PC-9 (cell line): ENCODE measurements at places on chromosomes 7 and 10. TPM values are rescaled to one million over a fixed set of nuclear protein-coding genes. Genes with fewer than 3 reads are reported as not detected.

LRIT1 gene
- total RNA-seq: not detected in 2 replicates

- no peaks in the 10 kb centered on the region for H3K36me3 ChIP-seq
- H3K27me3 ChIP-seq: no peaks in the 10 kb centered on the region
Measured at GRCh38 chr7:134701272-134701671, 54.6 kb downstream of the BPGM start.

TNS3 gene
- 111 and 143 TPM in 2 replicates for total RNA-seq

DNA sequence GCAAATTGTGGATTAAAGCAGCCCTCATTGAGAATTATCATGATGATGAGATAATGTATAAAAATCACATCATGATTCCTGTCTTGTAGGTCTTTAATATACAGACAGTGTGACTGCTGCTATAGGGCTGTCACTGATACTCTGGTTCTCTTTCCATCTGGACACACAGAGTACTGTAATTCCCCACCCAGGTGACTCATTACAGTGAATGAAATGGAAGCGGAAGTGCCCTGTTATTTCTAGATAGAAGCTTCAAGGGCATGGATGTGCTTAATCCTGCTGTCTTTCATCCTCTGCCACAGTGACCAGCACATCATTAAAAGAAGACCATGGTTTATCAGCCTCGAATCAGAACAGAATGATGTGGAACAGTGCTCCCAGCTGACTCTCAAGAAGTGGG, 1234.0 kb downstream of the SORCS3 start:
- H3K27ac ChIP-seq: no peak overlapping the region
- DNase-seq: no peak
- H3K36me3 ChIP-seq: no peaks in the 10 kb centered on the region
- no peak overlapping the region for H3K4me3 ChIP-seq

EPO gene
- total RNA-seq: 0.30 and 0.44 TPM in 2 replicates

- DNase-seq: no peak
- no peaks in the 10 kb centered on the region for H3K27me3 ChIP-seq
- H3K36me3 ChIP-seq: no peaks in the 10 kb centered on the region
- H3K27ac ChIP-seq: no peak overlapping the region
- H3K4me3 ChIP-seq: no peak overlapping the region
Measured at GRCh38 chr10:120386896-120387295, 70.1 kb upstream of the PLPP4 start.

DNA sequence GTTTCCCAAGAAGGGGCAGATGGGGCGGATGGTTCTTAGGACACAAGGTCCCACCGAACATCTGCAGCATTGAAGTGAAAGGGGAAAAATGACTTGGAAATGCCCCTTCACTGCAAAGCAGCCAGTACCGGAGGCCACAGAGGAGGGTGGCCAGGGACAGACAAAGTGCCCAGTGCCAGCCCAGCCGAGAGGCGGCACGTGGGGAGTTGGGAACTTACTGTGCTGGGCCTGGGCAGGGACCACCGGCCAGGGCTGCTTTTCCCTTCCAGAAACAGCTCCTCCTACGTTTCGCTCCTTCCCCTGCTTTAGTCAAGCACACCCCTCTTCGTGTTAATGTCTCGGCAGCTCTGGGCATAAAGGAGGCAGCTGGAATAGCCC, 129.2 kb downstream of the TNS3 start:
- H3K27me3 ChIP-seq: no peaks in the 10 kb centered on the region
- peak overlapping the region; percentile 83 for H3K27ac ChIP-seq
- no peak for DNase-seq
- peaks cover 87% of the 10 kb centered on the region for H3K4me1 ChIP-seq
- H3K36me3 ChIP-seq: peaks cover 36% of the 10 kb centered on the region; the same call in 1 of the 2 replicates
- peak overlapping the region; percentile 58 for H3K4me3 ChIP-seq

DNA sequence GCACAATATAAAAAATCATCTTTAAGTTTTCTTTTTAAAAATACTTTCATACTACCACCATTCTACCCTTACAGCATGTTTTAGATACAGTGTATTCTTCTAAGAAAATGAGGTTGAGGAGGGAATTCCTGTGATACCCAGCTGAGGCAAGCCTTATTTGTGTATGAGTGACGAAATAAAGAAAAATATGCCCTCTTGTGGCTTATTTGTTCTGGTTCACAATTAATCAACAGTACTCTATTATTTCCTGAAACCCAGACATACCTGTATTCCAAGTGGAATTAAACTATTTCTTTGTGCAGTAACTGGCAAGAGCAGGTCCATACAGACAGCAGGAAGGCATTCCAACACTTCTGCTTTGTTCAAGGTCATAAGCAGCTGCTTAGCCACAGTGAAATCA, 4.5 kb upstream of the SEMA3D start:
- no peak overlapping the region for H3K27ac ChIP-seq
- H3K36me3 ChIP-seq: no peaks in the 10 kb centered on the region
- peaks cover under 1% of the 10 kb centered on the region; the same call in 1 of the 2 replicates for H3K27me3 ChIP-seq
- H3K4me3 ChIP-seq: no peak overlapping the region
- H3K4me1 ChIP-seq: no peaks in the 10 kb centered on the region

CTTNBP2 gene
- not detected in 2 replicates for total RNA-seq

DNA sequence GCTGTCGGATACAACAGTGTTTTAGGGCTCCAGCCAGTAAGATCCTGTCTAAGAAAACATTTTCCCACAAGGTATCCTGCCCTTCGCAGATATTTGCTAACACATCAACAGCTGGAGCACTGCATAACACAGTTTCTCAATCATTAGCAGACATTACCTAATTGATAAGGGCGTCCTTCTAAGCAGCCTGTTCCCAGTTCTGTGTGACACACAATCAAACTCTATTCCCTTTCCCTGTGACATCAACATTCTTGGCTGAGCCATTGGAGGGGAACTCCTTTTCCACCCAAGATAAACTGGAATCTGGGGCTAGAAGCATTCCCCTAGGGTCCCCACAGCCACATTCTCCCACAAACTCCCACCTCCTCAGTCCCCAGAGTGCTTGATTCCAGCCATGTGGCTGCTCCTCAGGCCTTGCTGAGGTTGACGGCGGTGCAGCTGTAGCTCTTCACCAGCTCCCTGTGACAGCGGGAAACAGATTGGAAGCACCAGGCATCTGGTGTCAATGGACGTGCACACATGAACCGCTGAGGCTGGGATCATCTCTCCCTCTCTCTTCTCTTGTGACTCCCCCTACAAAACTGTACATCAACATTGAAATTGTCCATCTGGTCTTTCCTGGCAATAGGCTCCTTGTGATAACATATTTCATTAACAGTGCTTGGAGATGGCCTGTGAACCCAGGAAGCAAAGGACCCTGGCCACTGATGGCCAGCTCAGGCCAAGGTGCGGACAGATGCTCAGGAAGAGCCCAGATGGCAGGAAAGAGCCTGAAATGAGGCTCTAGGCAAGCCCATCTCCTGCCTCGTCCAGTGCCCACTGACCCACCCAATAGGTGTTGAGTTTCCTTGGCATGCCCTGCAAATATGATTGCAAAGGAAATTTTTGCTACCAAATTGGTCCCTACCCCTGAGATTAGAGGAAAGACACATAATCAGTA, 131.1 kb upstream of the TBX20 start:
- peaks cover 10% of the 10 kb centered on the region for H3K4me1 ChIP-seq
- no peaks in the 10 kb centered on the region for H3K36me3 ChIP-seq
- no peaks in the 10 kb centered on the region for H3K27me3 ChIP-seq
- no peak overlapping the region for H3K27ac ChIP-seq
- no peak for DNase-seq

DNA sequence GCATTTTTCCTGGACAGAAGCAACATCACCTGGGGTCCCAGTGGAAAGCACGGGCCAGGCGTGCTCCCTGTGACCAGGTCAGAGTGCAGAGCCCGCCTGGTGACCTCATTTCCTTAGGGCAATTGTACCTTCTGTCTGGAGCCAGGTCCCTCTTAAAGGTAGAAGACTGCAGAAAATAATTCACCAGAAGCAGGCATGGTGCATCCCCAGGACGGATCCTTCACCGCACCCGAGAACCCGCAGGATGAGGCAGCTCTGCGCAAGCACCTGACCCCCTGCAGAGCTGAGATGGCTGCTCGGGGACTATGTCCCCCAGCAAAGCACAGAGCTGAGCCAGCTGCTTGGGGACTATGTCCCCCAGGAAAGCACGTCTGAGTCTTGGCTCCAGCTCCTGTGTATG, 557.6 kb downstream of the PTPRN2 start:
- DNase-seq: no peak
- no peak overlapping the region for H3K27ac ChIP-seq
- H3K4me1 ChIP-seq: no peaks in the 10 kb centered on the region
- H3K27me3 ChIP-seq: peaks cover 98% of the 10 kb centered on the region
- H3K36me3 ChIP-seq: no peaks in the 10 kb centered on the region
- H3K4me3 ChIP-seq: no peak overlapping the region

DNA sequence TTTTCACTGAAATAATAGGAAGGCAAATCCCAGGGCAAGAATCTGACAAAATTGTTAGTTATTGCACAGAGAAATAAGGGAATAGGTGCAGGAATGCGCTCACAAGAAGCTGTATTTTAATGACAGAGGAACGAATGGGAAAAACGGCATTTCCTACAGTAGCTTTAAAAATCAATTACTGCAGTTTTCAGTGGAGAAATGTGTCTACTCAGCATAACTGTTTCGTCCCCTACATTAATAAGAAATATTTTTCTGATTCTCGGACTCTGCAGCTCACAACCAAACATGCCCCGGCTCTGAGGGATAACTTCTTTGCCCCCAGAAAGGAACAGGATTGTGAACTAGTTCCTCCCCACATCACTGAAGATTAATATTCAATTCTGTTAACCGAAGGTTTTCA, 44.9 kb upstream of the TCERG1L start:
- no peaks in the 10 kb centered on the region for H3K4me1 ChIP-seq
- no peak overlapping the region for H3K27ac ChIP-seq
- no peak for DNase-seq

SORBS1 gene
- total RNA-seq: 5.0 and 5.5 TPM in 2 replicates

DNA sequence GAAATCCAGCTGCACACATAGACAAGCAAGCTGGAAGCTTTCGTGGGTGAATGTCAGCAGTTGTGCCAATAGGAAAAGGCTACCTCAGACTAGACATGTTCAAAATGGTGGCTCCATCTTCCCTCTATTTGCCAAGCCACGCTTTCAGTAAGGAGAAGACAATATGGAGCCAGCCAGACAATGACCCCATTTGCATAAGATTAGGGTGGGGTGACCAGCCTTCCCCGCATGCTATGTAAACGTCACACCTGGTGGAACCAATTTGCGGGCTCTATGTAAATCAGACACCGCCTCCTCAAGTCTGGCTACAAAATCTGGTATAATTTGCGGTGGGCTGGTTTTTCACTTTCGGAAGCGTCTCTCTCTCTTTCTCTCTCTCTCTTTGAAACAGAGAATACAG, 297.4 kb upstream of the PCDH15 start:
- no peaks in the 10 kb centered on the region for H3K4me1 ChIP-seq
- no peak overlapping the region for H3K27ac ChIP-seq
- H3K27me3 ChIP-seq: no peaks in the 10 kb centered on the region
- no peaks in the 10 kb centered on the region for H3K36me3 ChIP-seq
- no peak for DNase-seq
- no peak overlapping the region for H3K4me3 ChIP-seq

TSPAN13 gene
- 26.5 and 31.1 TPM in 2 replicates for total RNA-seq

NXPH1 gene
- not detected in 2 replicates for total RNA-seq

DNA sequence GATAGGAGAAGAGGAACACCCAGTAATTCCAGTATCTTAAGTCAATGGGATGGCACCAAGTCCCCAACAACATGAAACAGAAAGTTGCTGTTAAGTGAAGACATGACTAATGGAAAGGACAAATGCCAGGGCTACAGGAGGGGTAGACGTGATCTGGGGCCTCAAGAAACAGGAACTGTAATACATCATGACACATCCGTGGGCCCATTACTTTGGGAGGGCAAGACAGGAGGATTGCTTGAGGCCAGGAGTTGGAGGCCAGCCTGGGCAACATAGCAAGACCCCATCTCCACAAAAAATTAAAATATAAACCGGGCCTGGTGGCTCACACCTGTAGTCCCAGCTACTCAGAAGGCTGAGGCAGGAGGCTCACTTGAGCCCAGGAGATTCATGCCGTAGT, 408.6 kb upstream of the PRKCQ start:
- H3K36me3 ChIP-seq: no peaks in the 10 kb centered on the region
- no peak overlapping the region for H3K27ac ChIP-seq
- DNase-seq: no peak
- no peaks in the 10 kb centered on the region for H3K4me1 ChIP-seq
- H3K4me3 ChIP-seq: no peak overlapping the region

GRCh38 chr7:29214056-29214455, 19.5 kb downstream of the CHN2 start:
- no peaks in the 10 kb centered on the region for H3K27me3 ChIP-seq
- H3K4me1 ChIP-seq: no peaks in the 10 kb centered on the region
- no peak overlapping the region for H3K27ac ChIP-seq

DNA sequence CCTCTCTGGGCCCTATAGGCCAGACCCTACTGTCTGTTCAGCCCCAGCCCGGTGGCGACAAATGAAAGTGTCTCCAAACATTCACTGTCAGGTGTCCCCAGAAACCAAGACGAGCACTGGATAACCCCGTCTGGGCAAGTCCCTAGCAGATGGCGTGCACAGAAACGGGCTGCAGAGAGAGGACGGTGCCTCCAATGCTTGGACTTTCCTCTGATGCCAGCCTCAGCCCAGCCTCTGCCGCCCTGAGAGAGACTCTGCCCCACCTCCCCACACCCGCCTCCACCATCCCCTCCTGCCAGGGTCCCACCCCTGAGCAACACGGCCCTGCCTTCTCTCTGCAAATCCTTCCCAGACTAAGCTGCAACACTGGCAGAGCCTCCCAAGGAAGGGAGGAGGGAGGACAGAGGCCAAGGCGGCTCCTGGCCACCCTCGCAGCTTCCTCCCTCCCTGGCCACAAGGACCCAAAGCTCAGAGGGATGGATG, 7.4 kb upstream of the LFNG start:
- no peaks in the 10 kb centered on the region for H3K36me3 ChIP-seq
- peaks cover 28% of the 10 kb centered on the region for H3K4me1 ChIP-seq
- H3K27ac ChIP-seq: no peak overlapping the region

GRCh38 chr7:157152391-157152937, 13.7 kb downstream of the UBE3C start:
- no peaks in the 10 kb centered on the region for H3K27me3 ChIP-seq
- H3K36me3 ChIP-seq: 0 out of 2 replicates have a peak, but pooled peaks cover 11% of the 10 kb centered on the region
- H3K4me3 ChIP-seq: no peak overlapping the region
- H3K27ac ChIP-seq: no peak overlapping the region
- no peak for DNase-seq

CDC123 gene
- total RNA-seq: 83.5 and 86.0 TPM in 2 replicates

GRCh38 chr10:62594093-62594520, 210.4 kb upstream of the ADO start:
- no peak overlapping the region for H3K4me3 ChIP-seq
- H3K36me3 ChIP-seq: no peaks in the 10 kb centered on the region
- H3K27ac ChIP-seq: no peak overlapping the region
- no peaks in the 10 kb centered on the region for H3K4me1 ChIP-seq

DNA sequence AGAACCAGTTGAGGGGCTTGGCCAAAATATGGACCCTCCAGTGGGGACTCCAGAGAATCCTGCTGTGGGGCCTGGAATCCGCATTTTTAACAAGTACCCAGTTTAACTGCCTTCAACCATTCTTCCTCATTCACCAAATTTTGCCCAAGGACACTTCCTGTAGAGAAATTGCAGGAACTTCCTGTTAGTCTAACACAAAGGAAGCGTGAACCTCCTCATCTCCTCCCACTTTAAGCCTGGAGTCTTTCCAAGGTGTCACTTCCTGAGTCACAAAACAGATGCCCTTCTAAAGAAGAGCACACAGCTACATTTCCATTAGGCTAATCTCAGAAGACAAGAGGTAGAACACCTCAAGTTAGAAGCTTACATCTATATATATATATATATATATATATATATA, 188.4 kb downstream of the PPP1R17 start:
- no peaks in the 10 kb centered on the region for H3K4me1 ChIP-seq
- no peak for DNase-seq
- H3K27ac ChIP-seq: no peak overlapping the region
- H3K4me3 ChIP-seq: no peak overlapping the region

GRCh38 chr7:36062154-36062815, 90.8 kb upstream of the EEPD1 start:
- no peaks in the 10 kb centered on the region for H3K36me3 ChIP-seq
- no peak overlapping the region for H3K27ac ChIP-seq
- no peak for DNase-seq
- no peaks in the 10 kb centered on the region for H3K4me1 ChIP-seq
- no peak overlapping the region for H3K4me3 ChIP-seq

ADAM22 gene
- 13.0 and 14.0 TPM in 2 replicates for total RNA-seq
